ENCODE measurements at places on chromosomes 13 and 19. TPM values are rescaled to one million over a fixed set of nuclear protein-coding genes. Genes with fewer than 3 reads are reported as not detected.

PRRG2 gene
- total RNA-seq: 7.9 TPM

EPS8L1 gene
- total RNA-seq: 96.7 TPM

TMEM255B gene
- 3.4 TPM for total RNA-seq

LGALS4 gene
- 0.14 TPM for total RNA-seq

ZNF99 gene
- not detected for total RNA-seq

SERPINE3 gene
- total RNA-seq: not detected

LRFN3 gene
- 2.4 TPM for total RNA-seq

ZNF729 gene
- total RNA-seq: not detected

GARIN5A gene
- 0.68 TPM for total RNA-seq

KCNN4 gene
- 1.4 TPM for total RNA-seq

TNFSF9 gene
- 4.1 TPM for total RNA-seq

IFNL1 gene
- not detected for total RNA-seq

KLF5 gene
- 79.6 TPM for total RNA-seq

SLC5A5 gene
- total RNA-seq: 0.28 TPM

NDUFB7 gene
- 99.7 TPM for total RNA-seq

KCNC3 gene
- total RNA-seq: 0.36 TPM

GPR4 gene
- not detected for total RNA-seq

MISP3 gene
- total RNA-seq: 0.34 TPM

GGN gene
- under 0.01 TPM for total RNA-seq

ZNF473 gene
- 15.0 TPM for total RNA-seq

TDRD3 gene
- 17.4 TPM for total RNA-seq

MEIOSIN gene
- not detected for total RNA-seq

CEACAM8 gene
- total RNA-seq: not detected

NAPSA gene
- total RNA-seq: under 0.01 TPM

LACC1 gene
- total RNA-seq: 15.4 TPM

VSTM1 gene
- not detected for total RNA-seq

MAU2 gene
- 33.1 TPM for total RNA-seq

ZFP28 gene
- 8.2 TPM for total RNA-seq

PSG11 gene
- not detected for total RNA-seq

TEX101 gene
- total RNA-seq: not detected

DAND5 gene
- not detected for total RNA-seq

R3HDM4 gene
- total RNA-seq: 46.1 TPM

FFAR2 gene
- not detected for total RNA-seq

SIGLEC14 gene
- total RNA-seq: not detected

ACTMAP gene
- total RNA-seq: 1.4 TPM

FREM2 gene
- total RNA-seq: 0.07 TPM

GSX1 gene
- total RNA-seq: not detected

PSG2 gene
- total RNA-seq: not detected
